ENCODE measurements at places on chromosomes 2 and 18. TPM values are rescaled to one million over a fixed set of nuclear protein-coding genes. Genes with fewer than 3 reads are reported as not detected.
A peak's percentile ranks its signal among the peaks of the same experiment; 100 is the strongest.

GRCh38 chr2:135936524-135936923 lies 48.9 kb downstream of the DARS1 start:
- no peak for DNase-seq

GRCh38 chr18:3623769-3624545 lies 174.0 kb downstream of the TGIF1 start:
- peak; percentile 83 for DNase-seq

DNA sequence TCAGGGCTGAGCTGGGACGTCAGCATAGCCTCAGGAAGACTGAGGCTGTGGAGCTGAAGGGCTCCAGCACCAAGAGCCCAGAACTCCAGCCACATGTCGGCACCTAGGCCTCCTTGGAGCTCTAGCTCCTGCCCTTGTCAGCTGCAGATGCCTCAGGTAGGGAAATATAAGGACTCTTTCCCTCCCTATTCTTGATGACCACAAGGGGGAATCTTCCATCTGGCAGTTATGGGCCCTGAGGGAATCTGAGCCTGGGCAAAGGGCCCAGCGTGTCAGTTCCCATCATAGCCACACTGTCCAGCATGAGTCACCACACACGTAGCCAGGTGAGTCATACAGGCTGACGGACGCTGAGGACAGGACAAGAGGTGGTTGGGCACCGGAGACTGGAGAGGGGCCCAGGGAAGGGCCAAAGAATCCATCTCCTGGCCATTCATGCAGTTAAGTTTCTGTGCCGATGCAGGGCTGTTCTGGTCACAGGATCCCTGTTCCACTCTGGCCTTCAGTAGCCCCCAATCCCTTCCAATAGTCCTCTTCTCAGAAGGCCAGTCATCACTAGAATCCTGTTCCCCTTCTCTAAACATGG lies 1.8 kb downstream of the MPV17 start:
- peak; percentile 78 for DNase-seq

DNA sequence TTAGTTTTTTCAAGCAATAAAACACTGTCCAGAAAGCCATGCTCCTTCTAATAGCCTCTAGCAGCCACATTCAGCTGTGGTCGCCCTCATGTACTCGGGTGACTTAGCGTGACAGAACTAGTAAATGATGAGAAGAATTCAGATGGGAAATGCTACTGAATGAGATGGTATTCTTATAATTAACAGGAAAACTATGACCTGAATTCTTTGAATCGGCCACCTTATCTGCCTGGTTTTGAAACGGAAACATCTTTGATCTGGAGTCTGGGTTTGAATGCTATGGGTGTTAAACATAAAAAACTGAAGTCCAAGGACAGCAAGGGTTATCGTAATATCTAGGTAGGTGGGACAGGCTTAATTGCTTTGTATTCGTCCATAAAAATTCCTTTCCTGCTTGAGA lies 138.8 kb upstream of the DNMT3A start:
- DNase-seq = no peak

GRCh38 chr2:144117086-144117485 lies 402.8 kb downstream of the ZEB2 start:
- DNase-seq = no peak

GRCh38 chr2:13560322-13560721 lies 843.6 kb downstream of the TRIB2 start:
- no peak for DNase-seq

- no peak for DNase-seq
These were observed 443.7 kb downstream of the TNS1 start for GRCh38 chr2:217559084-217559483.

GRCh38 chr18:29874519-29875098 lies 1167.9 kb downstream of the DSC3 start:
- DNase-seq = peak; percentile 78

DNA sequence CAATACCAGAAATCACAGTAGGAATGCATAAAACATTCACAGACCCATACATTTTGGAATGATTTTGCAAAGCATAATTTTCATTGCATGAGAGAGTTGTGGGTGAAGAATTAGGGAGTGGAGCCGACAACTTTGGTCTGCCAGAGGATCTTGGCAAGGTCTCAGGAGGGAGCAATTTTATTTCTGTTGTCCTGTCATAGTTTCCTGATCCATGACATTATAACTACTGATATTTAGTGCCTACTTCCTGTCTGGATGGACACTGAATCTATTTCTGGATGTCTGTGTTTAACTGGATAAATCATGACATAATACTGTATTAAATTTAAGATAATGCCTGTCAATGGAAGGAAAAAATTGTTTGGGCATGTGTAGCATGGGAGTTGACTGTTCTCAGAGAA lies 2.4 kb downstream of the ITGA4 start:
- DNase-seq = no peak

- no peak for DNase-seq
These were observed 26.2 kb downstream of the EPC2 start for GRCh38 chr2:148670773-148671172.

DNA sequence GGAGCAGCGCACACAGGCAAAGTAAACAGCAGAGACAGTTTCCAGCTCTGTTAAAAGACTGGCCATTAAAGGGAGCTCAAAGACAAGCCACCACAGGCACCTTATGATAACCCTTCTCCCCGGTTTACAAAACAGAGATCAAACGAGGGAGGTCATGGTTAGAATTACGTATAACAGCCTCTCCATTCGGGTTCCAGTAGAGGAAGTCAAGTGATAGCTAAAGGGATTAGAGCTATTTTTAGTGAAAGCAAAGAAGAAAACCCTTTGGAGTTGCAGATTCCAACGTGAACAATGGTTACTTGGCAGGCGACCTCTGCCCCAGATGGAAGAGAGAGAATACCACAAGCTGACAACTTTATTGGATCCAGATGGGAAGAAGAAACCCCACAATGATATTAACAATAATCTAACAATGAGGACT lies 31.2 kb upstream of the EDAR start:
- DNase-seq = peak; percentile 15

DNA sequence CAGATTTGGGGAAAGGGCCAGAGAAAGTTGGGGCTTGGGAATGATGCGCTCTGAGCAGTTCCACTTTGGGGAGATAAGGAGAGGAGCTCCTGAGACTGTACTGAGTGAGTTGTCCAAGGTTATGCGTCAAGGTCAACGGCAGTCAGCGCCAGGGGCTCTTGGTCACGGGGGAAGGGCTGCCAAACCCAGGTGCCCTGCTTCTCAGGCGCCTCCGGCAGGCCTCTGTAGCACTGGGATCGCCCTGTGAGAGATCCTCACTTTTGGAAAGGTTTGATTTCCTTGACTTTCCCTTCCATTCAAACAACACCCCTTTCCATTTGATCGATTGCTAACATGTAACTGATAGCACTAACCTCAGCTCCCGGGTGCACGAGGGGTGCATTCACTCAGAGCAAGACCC lies 136.5 kb upstream of the SOX11 start:
- DNase-seq = no peak

- DNase-seq = no peak
These were observed 476.5 kb upstream of the ACVR2A start for GRCh38 chr2:147368306-147368705.

DNA sequence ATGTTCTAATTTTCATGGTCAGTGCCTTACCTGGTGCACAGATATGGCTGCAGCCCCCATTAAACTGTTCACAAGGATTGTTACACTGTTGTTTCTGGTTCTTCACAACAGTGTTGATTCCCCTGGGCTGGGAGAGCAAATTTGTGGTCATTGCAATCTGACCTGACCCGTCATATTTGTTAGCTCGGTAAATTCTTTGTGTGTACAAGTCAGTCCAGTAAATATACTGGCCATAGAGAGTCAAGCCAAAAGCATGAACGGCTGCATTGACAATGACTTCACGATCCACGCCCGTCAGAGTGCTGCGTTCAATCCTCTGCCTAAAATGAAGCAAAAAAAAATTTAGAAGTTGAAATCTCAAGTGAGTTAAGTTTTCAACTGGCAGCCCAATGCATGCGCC lies 134.6 kb downstream of the DHRS9 start:
- no peak for DNase-seq

DNA sequence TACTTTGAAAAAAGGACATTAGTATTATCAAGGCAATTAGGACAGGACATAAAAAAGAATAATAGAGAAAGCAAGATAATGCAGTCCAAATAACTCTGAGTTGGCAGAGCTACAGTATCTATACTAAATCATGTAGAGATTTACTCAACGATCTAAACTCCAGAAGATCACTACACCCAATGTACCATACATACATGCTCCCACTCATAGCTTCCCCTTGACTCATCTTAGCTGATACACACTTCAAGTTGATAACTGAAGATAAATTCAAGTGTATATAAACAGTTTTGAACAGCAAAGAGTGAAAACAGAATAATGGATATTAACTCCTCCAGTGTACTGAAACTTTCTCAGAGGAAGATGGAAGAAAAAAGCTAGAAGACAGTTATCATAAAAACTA lies 78.5 kb downstream of the SESTD1 start:
- DNase-seq = no peak

- DNase-seq = no peak
These were observed 131.3 kb downstream of the INSIG2 start for GRCh38 chr2:118219611-118220010.

DNA sequence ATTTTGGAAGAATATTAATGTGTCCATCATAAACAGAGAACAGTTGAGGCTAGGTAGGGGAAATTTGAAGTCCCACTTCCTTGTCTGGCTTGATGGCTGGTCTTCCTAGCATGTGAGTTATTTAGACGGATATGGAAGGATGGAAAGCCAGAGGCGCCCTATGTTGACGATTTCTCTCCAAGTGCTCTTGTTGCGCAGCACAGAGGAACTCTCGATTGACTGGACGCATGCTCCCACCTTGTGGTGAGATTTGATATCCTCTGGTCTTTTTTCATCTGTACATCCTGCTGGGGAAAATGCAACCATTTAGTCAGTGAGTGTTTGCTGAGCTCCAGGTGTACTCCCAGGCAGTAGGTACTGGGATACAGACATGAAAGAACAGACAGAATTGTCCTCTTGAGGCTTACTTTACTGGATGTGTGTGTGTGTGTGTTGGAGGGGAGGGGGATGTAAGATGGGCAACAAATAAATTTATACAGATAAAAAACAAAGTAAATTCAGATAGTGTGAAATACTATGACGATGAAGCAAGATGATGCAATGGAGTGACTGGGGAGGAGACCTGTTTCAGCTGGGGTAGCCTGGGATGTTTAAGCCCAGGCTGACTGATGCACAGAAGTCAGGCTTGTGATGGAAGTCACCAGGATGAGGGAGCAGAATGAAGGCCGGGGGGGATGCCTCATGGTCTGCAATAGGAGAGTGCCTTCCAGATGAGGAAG lies 137.2 kb downstream of the TRIM43 start:
- DNase-seq = peak; percentile 86

- DNase-seq = no peak
These were observed 19.5 kb downstream of the MRPL44 start for GRCh38 chr2:223976635-223977226.

- DNase-seq = no peak
These were observed 16.7 kb upstream of the GTF2A1L start for GRCh38 chr2:48600917-48601316.

- DNase-seq = no peak
These were observed 192.4 kb downstream of the SPAG16 start for GRCh38 chr2:213476641-213477040.

GRCh38 chr2:176544991-176545956 lies 276.0 kb downstream of the MTX2 start:
- peak; percentile 11 for DNase-seq

DNA sequence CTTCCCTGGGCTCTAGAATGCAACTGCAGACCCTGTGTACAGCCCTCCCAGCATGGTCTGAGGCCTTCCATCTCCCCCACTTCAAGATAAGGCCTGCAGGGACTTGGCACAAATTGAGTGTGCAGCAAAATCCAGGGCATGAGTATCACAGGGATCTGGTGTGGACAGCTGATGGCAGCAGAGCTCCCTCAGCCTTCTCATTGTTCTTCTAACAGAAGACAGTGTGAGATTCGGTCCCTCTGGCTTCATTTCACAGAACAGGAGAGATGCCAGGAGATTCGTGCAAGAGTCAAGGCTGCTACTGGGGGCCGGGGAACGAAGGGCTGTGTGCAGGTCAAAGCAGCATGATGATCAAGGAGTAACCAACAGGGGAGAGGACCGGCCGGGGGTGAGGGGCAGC lies 85.8 kb downstream of the UXS1 start:
- no peak for DNase-seq

DNA sequence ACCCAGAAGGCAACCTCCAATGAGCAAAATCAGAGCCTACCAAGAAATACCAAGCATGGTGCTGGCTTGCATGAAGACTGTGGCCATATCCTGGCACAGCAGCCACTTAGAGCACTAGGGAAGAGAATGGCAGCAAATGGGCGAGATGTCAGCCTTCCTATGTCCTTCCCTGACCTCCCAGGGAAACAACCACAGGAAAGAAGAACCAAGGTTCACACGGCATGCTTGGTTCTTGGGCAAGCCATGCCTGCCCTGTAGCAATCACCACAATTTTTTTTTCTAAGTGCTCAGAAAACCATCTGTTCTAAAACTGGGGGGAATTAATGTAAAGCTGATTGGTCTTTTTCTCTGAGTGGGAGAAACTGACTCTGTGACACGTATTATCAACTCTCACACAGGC lies 27.8 kb downstream of the GALNT14 start:
- DNase-seq = no peak

DNA sequence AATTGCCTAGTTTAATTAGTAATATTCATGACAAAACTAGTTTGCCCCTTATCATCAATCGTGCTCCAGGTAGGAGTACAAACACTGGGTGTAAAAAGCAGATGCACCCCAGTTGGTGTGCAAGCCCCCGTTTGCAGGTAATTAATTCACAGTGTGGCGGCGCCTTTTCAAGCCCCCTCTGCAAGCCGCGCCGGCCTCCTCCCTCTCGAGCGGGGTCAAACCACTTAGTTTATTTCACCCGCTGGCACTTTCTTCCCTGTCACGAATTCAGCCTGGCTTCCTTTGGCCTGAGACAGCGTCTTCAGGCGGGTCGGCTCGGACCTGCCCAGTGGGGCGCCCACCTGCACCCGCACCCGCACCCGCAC lies 64.7 kb upstream of the MAPRE2 start:
- no peak for DNase-seq

GRCh38 chr2:119702918-119703401 lies 24.0 kb downstream of the TMEM177 start:
- peak; percentile 82 for DNase-seq

DNA sequence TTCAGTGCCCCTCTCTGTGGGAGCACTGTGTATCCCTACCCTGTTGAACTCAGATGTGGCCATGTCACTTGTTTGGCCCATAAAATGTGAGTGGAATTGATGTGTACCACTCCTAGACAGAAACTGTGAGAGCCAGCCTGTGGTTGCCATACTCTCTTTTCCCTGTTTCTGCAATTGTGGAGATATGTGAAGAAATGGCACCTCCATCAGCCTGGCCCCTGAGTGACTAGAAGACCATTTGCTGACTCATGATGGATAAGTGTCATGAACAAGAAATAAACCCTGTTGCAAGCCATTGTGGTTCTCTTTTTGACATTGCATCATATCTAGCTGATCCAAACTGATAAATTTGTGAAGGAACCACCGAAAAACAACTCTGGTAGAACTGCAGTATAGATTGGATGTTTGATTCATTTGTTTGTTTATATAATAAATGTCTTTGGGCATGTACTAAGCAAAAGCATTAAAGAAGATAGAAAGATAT lies 214.5 kb upstream of the FBXO11 start:
- DNase-seq = no peak

PLEKHH2 gene
- polyA plus RNA-seq = 5.4 TPM

PTPRN gene
- polyA plus RNA-seq = 4.8 TPM

GAL3ST2 gene
- polyA plus RNA-seq = not detected

INHA gene
- 1.5 TPM for polyA plus RNA-seq

RHBDD1 gene
- polyA plus RNA-seq = 7.3 TPM

TRIM54 gene
- 3.4 TPM for polyA plus RNA-seq

ECEL1 gene
- polyA plus RNA-seq = 6.7 TPM

CPS1 gene
- 4.9 TPM for polyA plus RNA-seq

STARD6 gene
- polyA plus RNA-seq = not detected

BOLL gene
- polyA plus RNA-seq = 1.1 TPM

DSC3 gene
- polyA plus RNA-seq = 0.52 TPM

LIMS4 gene
- polyA plus RNA-seq = 0.19 TPM

SIX2 gene
- 1.1 TPM for polyA plus RNA-seq

ASAP2 gene
- polyA plus RNA-seq = 3.2 TPM

Measured in GM23338 (cell line).